ENCODE measurements at places on chromosomes 2 and 18.
A peak's percentile ranks its signal among the peaks of the same experiment; 100 is the strongest.

DNA sequence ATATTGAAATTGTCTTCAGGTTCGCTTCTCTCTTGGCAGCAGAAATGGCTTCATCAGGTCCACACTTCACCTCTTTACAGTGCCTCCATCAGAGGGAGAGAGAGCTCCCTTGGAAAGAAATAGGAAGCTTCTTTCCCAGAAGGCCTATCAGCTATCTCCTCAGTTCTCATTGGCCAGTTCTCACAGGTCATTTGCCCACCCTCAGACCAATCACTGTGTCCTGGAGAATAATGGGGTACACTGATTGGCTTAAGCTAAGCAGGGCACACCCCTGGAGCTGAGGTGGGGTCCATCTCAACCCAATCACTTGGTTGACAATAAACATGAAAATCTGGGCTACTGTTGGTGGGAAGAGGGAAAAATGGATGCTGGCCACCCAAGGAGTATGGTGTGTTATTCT is 5.2 kb downstream of the GNLY start:
- no peak for DNase-seq

DNA sequence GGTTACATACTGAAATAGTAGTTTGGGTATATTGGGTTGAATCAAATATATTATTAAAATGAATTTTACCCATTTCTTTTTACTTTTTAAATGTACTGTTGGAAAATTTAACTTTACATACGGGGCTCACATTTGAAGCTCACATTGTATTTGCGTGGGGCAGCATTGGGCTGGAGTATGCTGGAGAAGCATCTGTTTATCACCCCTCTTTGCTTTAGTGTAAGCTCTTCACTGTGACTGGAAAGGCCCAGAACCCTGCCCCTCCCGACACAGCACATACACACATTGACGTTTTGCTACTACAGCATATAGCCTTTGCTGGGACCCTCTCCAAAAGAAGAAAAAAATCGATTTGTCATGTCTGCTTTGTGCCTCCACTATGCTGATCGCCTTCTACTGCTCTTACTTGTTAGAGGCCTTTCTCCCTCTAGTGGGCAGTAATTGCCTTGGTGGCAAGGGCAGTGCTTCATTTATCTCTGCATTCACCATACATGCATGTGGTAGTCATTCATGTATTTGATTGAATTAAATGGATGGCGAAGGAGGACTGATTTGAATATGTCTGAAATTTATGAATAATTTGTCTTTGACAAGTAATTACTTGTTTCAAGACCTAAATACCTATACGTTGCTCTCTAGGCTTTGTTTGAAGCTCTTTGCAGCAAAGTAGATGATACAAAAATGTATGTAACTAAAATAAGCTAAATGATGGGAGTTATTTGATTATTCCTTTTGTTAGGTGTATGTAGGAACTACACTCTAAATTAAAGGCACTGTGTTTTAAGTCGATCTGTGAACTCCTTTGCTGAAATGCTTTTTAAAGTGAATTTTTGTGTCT is 37.4 kb downstream of the VAPA start:
- peak; percentile 76 for DNase-seq

- DNase-seq: no peak
Observed at GRCh38 chr2:224551693-224552092, 33.5 kb downstream of the CUL3 start.

- DNase-seq: peak; percentile 74
Observed at GRCh38 chr18:3605954-3606443, 156.0 kb downstream of the TGIF1 start.

DNA sequence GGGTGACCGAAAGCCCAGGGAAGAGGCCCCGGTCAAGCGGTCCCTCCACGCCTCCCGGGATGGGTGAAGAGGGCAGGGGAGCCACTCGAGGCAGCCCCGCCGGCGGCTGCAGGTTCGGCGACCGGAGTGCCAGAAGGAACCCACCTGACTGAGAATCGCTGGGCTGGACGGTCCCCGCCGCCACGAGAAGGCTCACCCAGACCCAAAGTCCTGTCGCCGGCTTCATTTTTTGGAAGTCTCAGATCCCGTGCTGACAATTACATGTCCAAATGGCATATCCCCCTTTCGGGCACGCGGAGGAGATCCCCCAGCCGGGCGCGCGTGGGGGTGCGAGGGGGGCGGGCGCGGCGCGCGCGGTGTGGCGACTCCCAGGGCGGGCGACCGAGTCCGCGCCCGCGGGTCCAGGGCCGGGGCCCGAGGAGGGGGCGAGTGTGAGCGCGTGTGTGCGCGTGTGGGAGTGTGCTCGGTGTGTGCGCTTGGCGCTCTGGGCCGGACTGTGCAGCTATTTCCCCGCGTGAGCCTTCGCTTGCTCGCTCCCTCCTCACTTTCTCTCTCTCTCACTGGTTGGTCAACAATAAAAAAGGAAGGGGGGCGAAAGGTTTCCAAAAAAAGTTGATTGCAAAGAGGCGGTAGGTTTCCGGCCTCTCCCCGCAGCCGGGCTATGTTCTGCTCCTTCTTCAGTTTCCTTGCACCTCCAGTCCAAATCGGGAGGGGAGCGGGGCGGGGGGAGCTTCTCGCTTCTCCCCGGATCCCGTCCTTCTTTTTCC is at the start of gene ERBB4:
Gene ERBB4, minus strand, starts transcription at position 498 of the 767 bp plus-strand sequence. Its CDS starts 272 bp downstream, at position 226.
- no peak for DNase-seq

- no peak for DNase-seq
Observed at GRCh38 chr2:154587739-154588138, 110.8 kb upstream of the KCNJ3 start.

- DNase-seq: no peak
Observed at GRCh38 chr2:231907765-231908164, 18.4 kb downstream of the NPPC start.

GRCh38 chr2:202135091-202135874 is 62.2 kb downstream of the KIAA2012 start:
- peak; percentile 99 for DNase-seq

DNA sequence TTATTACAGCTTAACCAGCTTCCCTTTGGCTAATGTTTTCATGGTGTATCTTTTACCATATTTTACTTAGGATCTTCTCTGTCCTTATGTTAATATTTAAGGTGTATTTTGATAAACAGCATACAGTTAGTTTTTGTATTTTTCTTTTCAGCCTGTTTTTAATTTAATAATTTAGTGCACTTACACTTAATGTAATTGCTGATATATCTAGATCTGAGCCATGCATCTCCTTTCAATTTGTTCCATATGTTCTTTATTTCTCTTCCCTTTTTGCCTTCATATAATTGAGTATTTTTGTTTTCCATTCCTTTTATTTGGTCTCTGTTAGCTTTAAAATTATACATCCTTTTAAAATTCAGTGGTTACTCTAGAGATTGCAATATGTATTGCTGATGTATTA is 78.8 kb downstream of the SMC6 start:
- DNase-seq: no peak

- DNase-seq: peak; percentile 81
Observed at GRCh38 chr18:22466608-22467395, 49.1 kb upstream of the CTAGE1 start.

DNA sequence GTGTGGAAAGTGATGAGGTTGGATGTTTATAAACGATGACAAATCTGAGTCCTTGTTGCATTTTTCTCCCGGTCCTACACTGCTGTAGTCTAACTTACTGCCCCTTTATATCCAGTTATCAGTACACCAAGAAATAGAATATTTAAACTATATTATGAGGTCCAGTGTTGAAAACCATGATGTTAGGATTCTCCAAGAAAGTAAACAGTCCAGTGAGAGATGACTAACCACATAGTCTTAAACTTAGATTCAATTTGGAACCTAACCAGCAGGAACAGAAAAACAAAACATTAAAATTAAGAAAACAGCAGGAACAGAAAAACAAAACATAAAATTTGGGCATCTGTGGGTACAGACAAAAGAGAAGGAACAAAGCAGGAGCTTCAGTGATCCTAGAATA is 143.2 kb downstream of the TPGS2 start:
- DNase-seq: peak; percentile 34

DNA sequence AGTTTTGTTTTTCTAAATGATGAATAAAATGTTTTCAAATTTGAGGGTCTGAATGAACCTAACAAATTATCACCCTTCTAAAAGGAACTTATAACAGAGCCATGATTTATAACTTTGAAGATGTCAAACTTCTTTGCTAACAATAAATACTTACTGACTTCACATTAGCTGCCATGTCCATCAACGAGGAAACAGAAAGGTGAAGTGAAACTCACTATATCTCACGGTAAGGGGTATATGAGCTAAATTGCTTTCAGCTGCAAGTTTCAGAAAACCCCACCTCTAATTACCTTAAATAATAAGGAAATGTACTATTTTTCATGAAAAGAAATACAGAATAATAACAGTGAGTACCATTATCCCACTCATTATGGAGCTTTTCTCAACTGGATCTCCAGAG is 350.8 kb upstream of the NT5C1B start:
- DNase-seq: no peak

DNA sequence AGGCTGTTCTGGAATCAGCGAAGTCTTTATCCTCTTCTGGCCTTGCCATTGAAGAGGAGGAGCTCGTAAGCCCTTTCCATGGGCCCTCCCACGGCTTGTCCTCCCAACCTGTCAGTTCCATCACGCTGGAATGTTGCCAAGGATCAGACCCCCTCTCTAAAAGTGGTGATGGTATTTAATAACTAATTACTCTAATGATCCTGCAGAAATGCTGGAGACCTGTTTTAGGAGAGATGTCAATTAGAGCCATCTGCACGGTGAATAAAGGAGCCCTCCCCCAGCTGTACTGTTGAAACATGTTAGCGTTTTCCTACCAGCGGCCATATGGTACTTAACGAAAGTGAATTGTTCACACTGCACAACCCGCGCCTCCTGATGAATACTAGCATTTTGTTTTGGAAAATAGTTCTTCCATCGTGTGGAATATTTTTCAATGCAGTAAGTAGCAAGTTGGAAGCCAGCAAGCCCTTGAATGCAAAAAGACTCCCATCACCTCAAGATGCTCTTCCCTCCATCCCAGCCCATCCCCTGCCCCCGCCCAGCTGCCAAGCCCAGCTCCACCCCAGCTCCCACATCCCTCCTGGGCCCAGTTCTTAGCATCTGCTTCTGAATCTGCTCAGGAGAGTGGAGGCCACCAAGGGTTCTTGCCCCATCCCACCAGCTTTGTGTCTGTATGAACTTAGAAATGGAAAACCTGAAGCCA is 145.4 kb downstream of the KLHL29 start:
- DNase-seq: no peak

DNA sequence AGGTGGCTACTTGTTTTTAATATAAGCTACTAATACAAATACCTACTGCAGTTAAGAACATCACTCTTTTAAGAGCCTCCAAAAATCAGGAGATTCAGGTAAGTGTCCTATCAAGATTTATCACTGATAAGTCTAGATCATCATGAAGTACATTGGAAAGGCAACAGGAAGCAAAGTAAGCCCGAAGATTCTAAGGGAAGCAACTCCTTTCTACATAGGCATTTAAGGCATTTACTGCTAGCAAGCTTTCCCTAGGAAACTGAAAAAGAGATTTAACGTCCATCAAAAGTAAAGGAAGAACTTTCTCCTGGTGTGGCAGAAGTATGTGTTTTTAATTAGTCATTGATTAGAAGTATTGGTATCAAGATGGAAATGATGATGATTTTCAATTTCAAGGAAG is 3.7 kb downstream of the STK17B start:
- no peak for DNase-seq

DNA sequence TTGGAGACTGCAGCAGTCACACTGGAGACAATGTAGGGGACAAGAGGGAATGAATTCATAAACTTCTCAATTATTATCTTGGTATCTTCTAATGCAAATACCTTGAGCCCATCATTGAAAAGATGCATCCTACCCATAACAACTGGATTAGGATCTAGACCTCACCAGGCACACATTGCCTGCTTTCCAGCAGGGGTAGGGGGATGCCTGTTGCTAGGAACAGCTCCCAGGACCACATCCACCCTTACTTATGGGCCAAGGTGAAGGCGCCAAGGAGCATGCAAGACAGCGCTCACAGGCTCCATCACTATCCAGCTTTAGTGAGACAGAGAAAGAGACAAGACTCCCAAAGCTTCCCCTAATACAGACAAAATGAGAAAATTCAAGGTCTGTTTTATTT is 24.4 kb downstream of the KCTD1 start:
- DNase-seq: no peak

DNA sequence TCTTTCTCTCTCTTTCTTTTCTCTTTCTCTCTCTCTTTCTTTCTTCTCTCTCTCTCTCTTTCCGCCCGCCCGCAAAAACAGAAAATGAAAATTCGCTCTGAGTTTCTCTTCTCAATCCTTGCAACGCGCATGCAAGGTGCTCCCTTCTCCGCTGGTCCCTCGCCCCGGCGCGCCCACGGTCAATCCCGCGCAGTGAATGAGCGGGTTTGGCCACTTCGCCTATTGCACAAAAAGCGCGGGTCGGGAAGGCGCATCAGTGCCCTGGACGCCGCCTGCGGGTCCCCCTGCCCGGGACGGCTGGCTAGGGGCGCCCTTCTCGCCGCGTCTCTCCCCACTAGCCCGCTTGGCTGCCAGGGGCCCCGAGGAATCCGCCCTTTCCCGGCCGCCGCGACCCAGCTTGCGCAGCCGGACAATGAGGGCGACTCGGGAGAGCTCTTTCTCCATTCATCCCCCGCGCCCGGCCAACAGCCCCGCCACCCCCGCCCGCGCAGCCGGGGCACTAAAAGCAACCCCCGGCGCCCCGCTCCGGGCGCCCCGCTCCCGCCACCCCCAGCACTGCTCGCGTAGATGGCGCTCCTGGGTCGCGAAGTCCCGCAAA is 706 bp downstream of the LAMA1 start:
- DNase-seq: no peak

- DNase-seq: no peak
Observed at GRCh38 chr2:224479826-224480225, 77.9 kb upstream of the FAM124B start.

DNA sequence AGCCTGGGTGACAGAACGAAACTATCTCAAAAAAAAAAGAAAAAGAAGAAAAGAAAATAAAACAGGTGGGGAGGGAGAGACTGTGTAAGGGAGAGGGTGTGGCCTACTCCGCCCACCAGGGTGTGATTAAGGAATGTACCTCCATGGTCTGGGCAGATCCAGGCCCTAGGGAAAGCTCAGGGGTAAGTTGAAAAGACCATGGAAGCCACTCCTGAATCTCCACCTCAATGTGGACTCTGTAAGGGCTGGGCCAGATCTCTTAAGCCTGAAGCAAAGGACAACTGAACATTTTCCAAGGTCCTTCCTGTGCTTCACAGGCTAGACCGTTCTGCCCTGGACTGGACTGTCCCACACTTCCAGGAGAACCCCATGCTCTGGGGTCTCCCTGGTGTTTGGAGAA is 9.7 kb upstream of the ATG16L1 start:
- DNase-seq: no peak

DNA sequence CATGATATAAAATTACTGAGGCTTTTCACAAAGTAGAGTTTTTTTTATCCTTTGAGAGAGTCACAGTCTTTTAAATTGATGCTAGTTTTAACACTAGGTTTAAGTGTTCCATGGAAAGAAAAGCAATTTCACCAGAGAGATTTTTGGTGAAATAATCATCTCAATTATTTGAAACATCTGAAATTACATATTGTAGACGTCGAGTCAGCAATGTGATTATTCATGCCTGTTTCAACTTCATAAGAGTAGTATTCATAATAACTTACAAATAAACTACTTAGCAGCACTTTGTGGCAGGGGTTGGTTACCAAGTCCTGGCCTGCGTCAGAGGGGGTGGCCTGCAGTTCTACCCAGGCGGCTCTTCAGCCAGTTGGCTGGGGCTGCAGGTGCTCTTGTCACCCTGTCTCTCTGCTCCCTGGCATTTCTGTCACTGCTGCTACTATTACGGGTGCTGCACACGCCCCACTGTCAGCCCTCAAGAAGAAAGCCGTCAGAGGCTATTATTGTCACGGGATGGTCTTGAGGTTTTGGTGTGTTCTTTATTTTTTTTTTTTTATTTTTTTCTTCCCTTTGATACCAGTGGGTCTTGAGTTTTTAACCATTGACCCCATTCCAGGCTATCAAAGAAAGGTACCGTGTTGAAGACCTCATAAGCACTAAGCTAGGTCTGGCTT is 50.4 kb downstream of the MALT1 start:
- no peak for DNase-seq
